ENCODE measurements at places on chromosomes 12 and 14.

DNA sequence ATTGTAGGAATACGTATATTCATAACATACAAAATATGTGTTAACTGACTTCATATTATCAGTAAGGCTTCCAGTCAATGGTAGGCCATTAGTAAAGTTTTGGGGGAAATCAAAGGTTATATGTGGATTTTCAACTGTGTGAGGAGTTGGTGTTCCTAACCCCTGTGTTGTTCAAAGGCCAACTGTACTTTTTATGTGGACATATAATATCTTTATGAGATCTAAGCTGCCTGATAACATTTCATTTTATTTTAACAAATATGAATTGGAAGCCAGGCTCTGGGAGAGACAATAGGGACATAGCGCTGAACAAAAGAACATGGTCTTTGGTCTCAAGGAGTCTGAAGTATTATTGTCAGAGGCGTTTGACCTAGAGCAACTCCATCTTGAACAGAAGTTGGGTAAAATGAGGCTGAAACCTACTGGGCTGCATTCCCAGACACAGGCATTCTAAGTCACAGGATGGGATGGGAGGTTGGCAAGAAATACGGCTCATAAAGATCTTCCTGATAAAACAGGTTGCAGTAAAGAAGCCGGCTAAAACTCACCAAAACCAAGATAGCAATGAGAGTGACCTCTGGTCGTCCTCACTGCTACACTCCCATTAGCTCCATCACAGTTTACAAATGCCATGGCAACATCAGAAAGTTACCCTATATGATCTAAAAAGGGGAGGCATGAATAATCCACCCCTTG lies 147.2 kb downstream of the KSR2 start:
- DNase-seq: no peak

- DNase-seq: no peak
Observed at GRCh38 chr14:68782091-68782981, 10.5 kb downstream of the ZFP36L1 start.

GRCh38 chr14:44767646-44768173 lies 194.0 kb downstream of the KLHL28 start:
- DNase-seq: no peak

DNA sequence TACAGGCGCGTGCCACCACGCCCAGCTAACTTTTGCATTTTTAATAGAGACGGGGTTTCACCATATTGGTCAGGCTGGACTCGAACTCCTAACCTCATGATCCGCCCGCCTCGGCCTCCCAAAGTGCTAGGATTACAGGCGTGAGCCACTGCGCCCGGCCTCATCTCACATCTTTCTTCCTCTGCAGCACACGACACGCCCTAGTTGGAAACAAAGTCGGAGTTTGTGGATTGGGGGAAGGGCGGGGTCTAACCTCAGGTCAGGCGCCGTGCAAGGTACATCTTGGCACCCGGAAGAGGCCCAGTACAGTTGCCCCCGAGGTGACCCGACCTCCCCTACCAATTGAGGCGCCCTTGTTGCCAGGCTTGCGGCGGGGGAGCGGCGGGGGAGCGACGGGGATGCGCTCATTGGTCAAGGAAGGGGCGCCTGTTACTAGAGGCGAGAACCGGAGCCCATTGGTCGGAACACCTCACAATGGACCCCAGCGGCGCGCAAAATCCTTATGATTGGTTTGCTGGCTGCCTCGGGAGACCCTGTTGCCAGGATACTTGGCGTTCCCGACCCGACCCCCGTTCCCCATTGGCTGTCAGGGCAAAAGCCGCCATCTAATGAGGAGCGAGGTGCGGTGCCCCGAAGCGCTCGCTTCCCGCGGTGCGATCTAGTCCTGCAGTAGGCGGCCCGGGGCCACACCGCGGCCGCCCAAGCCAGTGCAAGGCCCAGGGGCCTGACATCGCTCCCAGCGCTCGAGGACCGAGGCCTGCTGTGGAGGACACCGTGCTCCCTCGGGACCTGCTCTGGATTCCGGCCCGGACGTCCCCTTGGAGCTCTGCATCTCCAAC lies at the start of gene REC8:
REC8 (plus strand) TSS at position 659 of the 839 bp plus-strand sequence. CDS start 473 bp downstream, outside the sequence.
- peak; percentile 100 for DNase-seq

GRCh38 chr14:99174081-99174769 lies 97.8 kb downstream of the BCL11B start:
- DNase-seq: no peak

GRCh38 chr12:65081496-65081895 lies 39.6 kb downstream of the WIF1 start:
- no peak for DNase-seq

All from NCI-H2107 (cell line).